Activated T-cell treated with anti-CD3 and anti-CD28 coated beads, Interleukin-2, amount 50 U/mL, for 24 hours (primary cell): ENCODE measurements at places on chromosomes 6 and 20.

- no peak for DNase-seq
These were observed 68.4 kb downstream of the ATG5 start for GRCh38 chr6:106257195-106257594.

DNA sequence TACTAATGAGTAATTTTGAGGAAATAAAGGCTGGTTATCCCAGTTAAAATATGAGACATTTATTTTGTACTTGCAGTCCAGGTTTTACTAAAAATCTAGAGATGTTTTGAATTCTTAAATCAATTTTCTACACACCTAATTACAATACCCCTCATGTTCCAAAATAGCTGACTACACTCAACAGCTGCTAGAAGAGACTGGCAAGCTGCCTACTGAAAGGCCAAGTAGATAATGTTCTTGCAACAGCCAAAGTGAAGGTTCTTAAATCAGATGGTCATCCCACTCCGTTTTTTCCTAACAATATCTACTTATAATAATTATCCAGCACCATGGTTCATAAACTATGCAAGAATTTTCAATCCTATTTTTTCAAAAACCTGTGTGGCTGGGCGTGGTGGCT is 69.0 kb downstream of the DTNBP1 start:
- DNase-seq: no peak

- DNase-seq: no peak
These were observed 44.2 kb downstream of the MOXD1 start for GRCh38 chr6:132357120-132357519.

- DNase-seq: no peak
These were observed 38.0 kb downstream of the CD164 start for GRCh38 chr6:109344226-109344625.

DNA sequence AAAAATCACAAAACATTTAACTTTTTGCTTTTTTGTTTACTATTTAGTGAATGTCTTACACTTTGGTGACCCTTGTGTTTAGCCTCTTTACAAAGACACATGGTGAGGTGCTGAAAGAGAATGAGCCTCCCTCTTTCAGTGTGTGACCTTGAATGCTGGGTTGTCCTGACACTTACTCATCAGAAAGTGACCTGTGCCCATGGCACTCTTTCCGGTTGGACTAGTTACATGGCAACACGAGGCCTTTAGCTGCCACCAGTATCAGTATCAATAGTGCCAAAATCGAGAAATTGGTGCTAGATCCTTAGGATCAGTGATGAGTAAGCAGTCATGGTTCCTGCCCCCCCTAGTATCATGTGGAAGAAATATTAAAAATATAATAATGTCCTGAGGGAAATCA is 1.7 kb upstream of the RPL7L1 start:
- no peak for DNase-seq

GRCh38 chr20:34262488-34263288 is 21.5 kb downstream of the ASIP start:
- no peak for DNase-seq
